Fibroblast of mammary gland (primary cell): ENCODE measurements at places on chromosomes 12 and 14.

DNA sequence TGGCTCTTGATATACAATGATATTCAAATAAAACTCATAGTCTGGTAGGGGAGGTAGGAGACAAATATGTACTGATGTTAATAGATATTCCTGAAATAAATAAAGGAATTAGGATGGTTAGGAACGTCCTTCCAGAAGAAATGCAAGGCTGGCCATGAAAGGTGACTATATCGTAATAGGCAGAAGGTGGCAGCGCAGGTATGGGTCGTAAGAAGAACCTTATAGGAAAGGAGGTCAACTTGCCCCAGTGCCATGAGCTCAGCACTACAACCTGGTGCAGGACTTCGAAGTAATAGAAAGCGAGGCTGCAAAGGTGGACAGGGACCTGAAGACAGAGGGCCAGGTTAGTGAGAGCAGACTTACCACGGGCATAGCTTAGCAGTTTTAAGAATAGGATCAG lies 55.3 kb upstream of the FGD4 start:
- no peak for DNase-seq

- DNase-seq, result no peak
Observed at GRCh38 chr12:77606348-77606747, 224.3 kb upstream of the NAV3 start.

DNA sequence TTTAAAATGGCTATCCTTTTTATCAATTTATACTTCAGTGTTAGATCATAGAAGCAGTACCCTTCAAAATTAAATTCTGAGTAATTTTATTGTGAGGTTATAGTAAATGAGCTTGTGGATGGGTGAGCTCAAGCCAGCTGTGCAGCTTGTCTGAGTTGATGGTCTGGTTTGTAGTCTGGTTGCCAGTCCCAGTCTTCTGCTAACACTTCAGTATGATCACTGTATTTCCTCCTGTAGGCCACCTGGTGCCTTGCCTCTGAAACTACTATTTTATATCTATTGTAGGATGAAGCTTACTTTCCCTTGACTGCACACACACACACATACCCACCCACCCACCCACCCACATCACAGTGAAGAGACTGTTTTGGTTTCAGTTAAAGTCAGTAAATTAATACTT lies 496.4 kb downstream of the PCNX1 start:
- DNase-seq, result peak; percentile 40

- no peak for DNase-seq
Observed at GRCh38 chr12:29945904-29946303, 162.2 kb upstream of the TMTC1 start.

GRCh38 chr12:55727643-55728185 lies 1.1 kb downstream of the CD63 start:
- DNase-seq, result no peak

DNA sequence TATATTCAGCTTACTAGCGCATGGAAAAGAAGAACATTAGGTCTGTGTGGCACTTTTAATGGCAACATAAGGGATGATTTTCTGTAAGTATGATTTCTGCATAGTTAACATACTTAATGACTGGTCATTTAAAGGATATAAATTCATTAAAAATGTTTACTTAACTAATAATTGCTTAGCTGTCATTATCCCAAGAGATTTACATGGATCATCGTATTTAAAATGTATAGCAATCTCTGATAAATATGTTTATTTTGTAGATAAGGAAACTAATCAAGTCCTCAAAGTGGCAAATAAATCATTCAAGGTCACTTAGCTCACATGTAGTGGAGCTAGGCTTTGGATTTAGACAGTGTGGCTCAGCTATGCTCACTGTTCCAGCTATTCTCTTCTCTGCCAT lies 158.6 kb downstream of the OTOGL start:
- no peak for DNase-seq
